Lower lobe of right lung (tissue), 2 donors: ENCODE measurements at places on chromosomes 12 and 14. TPM values are rescaled to one million over a fixed set of nuclear protein-coding genes. Genes with fewer than 3 reads are reported as not detected.

- no peak for DNase-seq
Observed at GRCh38 chr12:113601656-113602263, 130.1 kb upstream of the LHX5 start.

- no peak for DNase-seq
Observed at GRCh38 chr12:128008341-128008740, 258.6 kb upstream of the TMEM132C start.

- peak; percentile 89 for DNase-seq
Observed at GRCh38 chr14:75469606-75470237, 41.9 kb downstream of the JDP2 start.

GRCh38 chr14:49121246-49121645 is 464.9 kb downstream of the RPS29 start:
- no peak for DNase-seq

DNA sequence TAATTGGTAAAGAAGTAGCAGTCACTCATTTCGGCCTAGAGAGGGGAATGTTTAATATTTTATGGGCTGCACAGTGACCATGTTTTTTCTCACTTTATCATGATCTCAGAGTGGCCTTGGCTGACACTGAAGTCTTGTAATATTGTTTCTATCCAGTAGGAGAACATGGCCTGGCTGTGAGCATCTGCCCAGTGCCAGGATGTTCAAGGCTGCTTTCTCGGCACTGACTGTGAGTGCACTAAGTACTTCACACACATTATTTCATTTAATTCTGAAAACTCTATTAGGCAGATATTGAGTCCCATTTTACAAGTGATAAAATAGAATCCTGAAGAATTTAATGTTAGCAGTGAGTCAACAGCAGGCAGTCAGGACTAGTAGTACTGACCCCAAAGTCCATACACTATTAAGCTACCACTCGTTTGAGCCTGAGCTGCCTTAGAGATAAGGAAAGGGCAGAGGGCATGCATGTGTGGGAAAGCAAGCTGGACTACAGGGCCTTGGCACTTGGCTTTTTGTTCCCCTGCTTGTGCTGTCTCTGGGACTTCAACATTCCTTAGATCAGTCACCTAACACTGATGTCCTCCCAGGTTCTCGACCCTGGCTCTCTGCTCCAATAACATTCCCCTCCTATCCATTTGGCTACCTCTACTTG is 42.2 kb upstream of the APPL2 start:
- no peak for DNase-seq

GRCh38 chr14:72608391-72609204 is 285.3 kb downstream of the DPF3 start:
- no peak for DNase-seq

DNA sequence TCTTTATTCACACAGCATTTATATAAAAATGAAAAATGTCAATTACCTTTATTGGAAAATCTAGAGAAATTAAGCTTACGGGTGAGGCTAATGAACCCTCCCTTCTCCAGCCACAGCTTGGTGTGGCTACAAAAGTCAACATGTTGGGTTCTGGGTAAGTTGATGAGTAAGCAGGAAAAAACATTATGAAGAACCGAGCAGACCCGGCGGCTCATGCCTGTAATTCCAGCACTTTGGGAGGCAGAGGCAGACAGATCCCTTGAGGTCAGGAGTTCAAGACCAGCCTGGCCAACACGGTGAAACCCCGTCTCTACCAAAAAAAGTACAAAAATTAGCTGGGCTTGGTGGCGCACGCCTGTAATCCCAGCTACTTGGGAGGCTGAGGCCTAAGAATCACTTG is 10.9 kb downstream of the NAA25 start:
- no peak for DNase-seq

DNA sequence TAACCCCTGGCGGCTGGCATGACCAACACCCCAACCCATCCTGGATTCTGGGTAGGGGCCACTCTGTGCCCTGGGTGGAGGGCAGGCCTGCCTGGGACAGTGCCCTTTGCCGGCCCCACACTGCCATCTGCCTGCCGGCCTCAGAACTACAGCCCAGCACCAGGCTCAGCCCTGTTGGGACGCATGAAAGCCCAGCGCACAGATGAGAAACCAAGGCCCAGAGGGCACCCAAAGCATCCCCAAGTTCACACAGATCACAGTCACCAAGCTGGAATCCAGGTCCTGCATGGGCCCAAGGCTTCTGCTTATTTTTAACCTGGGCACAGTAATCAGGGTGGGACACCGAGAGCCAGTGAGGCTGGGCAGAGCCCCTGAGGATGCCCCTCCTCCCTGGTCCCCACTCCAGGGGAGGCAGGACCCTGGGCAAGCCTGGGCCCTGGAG is 26.2 kb downstream of the RFLNA start:
- DNase-seq, result peak; percentile 76

- no peak for DNase-seq
Observed at GRCh38 chr12:93087840-93088610, 158.9 kb upstream of the EEA1 start.

GRCh38 chr12:47804171-47804570 is 15.5 kb downstream of the HDAC7 start:
- DNase-seq, result no peak

GRCh38 chr12:110424237-110424636 is 20.7 kb upstream of the ANAPC7 start:
- DNase-seq, result no peak

GRCh38 chr12:21301-22189 is 45.0 kb upstream of the IQSEC3 start:
- peak; percentile 71 for DNase-seq

GRCh38 chr12:15201056-15201455 is 20.2 kb downstream of the RERG start:
- DNase-seq, result no peak

- peak; percentile 67 for DNase-seq
Observed at GRCh38 chr14:106308839-106309389, 782.5 kb downstream of the TMEM121 start.

DNA sequence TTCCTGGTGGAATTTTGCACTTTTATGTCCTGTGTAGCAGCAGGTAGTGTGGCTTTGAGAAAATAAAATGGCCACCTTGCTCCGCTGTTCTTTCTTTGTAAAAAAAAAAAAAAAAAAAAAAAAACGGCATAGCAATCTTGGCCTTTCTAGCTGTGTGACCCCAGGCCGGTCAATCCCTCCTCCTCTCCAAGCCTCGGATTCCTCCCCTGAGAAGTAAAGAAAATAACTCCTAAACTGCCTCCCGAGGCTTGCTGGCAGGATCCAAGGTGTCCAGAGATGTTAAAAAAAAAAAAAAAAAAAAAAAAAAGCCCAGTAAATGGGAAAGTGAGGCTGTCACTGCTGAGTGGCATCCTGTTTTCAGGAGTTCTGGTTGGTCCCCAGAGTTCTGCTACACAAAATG is 23.9 kb upstream of the MAP1LC3B2 start:
- DNase-seq, result no peak

DNA sequence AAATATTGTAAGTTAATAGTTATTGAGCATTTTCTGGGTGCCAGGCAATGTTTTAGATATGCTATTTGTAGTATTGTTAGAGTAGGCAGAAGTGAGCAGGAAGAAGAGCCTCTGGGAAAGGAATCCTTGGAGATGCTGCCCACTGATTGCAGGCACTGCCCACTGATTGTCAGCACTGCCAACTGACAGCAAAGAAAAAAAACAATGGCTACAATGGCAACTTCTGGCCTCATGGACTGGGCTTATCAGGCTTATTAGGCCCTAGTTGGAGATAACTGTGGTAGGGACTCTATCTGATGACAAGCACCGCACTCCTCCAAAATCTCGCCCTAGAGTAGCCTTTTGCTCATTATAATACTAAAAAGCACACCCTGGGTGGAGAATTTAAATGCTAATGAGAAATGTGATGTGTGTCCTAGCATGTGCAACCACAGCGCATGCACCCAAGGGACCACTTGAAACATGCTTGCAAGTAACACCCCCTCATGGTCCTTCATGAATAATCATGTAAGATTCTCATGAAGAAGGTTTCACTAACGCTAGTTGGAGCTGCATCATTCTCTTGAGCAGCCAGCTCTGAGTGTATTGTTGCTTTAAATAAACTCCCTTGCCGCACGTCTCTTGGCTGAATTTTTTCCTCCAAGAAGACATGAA is 103.5 kb upstream of the PPP4R3A start:
- DNase-seq, result no peak

DNA sequence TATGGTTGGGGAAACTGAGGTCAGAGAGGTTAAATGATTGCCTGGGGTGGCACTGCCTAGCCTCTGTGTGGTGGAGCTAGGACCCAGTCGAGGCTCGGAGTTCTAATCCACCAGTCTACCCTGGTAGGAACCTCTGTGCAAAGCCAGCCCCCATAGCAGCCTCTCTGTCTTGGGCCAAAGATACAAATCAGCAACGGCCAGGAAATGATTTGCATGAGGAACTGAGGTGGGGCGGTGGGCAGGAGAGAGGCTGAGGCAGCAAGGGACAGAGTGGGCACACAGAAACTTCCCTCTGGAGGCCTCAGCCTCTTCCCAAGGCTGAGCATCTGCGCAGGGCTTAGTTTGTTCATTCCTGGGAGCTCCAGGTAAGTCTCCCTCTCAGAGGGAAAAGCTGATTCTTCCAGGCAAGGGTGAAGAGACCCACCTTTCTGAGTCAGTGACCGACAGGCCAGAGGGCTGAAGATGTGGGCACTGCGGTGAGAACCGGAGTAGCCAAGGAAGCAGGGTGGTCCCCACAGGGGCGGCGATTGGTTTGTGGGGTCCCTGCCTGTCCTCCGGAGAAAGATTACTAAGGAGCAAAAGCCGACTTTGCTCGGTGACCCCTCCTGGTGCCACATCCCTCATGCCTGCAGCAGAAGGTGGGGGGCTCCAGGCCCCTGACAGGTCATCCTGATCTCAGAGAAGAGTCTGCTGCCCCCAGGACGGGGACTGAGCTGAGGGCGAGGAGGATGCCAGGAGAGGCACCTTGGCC is 134.6 kb downstream of the CACNA1C start:
- no peak for DNase-seq

- DNase-seq, result no peak
Observed at GRCh38 chr12:96850676-96851075, 56.4 kb upstream of the NEDD1 start.

DNA sequence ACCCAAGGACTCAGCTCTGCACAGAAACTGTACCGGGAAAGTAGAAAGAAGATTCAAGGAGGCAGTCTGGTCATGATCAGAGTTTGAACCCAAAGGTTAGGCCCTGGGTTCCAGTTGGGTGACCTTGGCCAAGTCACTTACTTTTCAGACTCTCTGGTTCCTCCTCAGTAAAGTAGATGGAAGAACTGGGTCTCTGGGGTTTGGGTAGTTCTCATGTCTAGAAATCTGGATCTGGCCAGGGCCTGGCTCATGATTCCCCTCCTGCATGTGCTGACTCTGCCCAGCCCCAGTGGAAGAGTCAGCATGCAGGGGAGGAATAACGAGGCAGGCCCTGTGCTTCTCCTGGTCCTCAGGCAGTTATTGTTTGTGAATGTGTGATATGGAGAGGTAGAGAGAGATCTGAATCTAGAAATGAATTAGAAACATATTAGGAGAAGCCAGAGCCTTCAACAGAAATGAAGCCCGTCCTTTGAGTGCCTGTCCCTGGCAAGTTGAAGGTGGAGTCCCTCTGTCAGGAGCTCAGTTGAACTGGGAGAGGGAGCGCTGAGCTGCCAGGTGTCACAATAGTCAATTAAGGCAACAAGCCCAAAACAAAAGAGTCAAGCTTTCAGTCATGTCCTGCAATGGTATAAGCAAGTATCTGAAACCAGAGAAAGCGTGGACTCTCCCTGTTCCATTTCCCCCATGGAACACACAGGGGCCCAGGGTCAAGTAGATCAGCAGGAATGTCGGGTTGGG is 131.3 kb upstream of the HIF1A start:
- no peak for DNase-seq

DNA sequence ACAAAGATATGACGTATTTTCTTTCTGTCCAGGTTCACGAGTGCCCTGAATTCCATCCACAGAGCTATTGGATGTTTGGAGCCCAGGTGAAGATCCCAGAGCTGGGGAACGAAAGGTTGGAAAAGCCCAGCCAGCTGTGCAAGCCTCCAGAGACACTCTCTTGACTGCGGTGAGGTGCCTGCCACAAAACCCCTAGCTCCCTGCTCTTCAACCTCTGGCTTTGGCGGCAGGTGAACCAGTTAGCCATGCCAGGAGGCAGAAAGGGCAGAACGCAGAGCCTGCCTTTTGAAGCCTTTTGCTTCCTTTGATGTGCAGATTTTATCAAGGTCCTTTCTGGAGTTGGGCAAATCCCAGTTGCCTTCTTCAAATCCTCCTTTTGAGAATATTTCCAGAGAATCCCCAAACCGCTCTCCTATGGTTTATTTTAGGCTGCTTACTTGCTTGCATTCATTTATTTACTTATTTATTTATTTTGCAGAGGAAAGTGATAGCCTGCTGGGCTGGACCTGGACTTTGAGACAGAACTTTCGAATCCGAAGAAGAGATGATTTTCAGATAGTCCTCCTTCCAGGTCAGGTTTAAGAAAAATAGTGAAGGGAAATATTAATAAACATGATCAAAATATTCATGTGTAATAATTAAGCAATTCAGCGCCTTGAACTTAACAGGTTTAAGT is 411.2 kb upstream of the TBX3 start:
- DNase-seq, result no peak

DNA sequence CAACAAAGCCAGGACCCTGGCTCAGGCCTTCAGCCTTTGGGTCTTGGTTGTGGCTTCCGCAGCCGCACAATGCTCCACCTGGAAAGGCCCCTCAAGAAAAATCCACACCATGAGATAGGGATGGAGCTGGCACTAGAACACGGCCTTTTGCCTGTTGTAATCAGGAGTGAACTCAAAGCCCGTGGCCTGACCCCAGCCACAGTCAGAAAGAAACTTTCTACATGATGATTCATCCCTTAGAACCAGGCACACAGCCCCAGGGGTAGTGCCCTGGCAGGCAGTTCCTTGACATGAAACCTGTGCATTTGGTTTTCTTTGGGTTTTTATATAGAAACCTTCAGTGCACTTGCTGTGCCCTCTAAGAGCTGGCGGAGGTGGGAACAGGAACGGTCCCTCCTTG is 5.1 kb downstream of the CLMN start:
- DNase-seq, result peak; percentile 49

DNA sequence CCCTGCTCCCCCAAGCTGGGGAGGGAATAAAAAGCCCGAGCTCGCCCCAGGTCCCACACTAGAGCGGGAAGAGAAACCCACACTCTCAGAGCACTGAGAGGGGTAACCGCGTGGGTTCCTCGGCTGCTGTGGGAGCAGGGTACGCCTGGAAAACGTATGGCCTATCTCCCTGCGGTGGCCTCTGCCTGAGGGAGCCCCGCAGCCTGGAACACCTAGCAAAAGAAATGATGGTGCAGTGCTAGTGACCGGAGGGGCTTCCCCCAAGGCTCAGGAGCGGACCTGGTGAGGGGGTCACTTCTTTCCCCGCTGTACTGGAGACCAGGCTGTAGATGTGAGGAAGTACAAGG is 2.5 kb upstream of the OR4N2 start:
- DNase-seq, result no peak

- DNase-seq, result no peak
Observed at GRCh38 chr14:35340616-35341453, 48.7 kb downstream of the PSMA6 start.

The TAS2R19 gene
- 2.8 TPM for total RNA-seq

The SUSD6 gene
- 80.1 TPM for total RNA-seq

The CLEC4E gene
- total RNA-seq, result 21.5 TPM

The BDKRB1 gene
- total RNA-seq, result not detected

The STXBP6 gene
- 29.4 TPM for total RNA-seq

The TMTC1 gene
- 24.8 TPM for total RNA-seq

The KRT79 gene
- 3.9 TPM for total RNA-seq

The TAS2R42 gene
- total RNA-seq, result not detected

The EPYC gene
- not detected for total RNA-seq
